ENCODE measurements at places on chromosomes 12 and 14.

DNA sequence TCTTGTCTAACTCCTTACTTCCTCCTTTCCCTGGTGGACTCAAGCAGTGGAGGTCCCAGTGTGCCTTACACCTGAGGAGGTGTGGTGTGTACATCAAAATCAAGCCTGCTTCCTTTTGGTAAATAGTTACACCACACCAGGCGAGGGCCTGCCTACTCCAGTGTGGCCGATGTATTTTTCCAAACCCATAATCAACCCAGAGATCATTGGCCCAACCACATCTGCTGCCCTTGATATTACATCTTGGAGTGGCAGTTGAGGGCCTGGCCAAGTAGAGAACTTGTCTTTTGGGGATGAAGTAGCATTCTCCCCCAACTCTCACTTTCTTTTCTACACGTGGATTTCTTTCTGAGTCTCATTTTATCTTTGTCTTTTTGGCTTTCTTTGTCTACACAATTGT is 187.4 kb downstream of the EFCAB11 start:
- no peak for DNase-seq

DNA sequence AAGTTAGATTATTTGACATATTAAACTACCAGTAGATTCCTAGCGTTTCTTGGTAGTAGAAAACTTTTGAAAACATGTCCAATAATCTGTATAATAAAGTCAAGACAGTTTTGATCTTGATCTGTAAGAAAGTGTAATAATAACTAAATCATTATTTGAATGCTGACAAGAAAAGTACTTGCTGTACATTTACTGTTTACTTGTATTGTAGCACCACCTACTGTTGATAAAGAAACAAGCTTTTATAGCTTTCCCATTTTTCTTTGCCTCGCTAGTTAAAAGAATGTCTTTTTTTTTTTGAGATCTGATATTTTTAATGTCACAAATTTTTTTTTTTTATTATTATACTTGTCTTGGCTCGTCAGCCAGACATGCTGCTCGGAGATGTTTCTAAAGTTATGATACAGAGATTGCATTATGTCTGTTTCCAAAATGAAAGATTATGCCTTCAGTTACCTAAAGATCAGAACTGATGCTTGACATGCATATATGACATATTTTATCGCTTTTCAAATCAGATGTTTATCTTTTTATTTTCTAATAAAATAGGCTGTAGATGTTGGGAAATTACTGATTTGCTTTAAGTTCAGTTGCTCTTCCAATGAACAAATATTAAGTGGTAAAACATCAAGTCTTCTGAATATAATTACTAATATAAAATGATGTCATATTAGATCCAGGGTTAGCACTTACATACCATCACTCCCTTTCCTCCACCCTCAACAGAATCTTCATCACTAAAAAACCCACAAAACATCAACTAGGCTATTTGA is 140.5 kb downstream of the AKAP6 start:
- no peak for DNase-seq

GRCh38 chr14:36900846-36901245 is 239.2 kb downstream of the PAX9 start:
- DNase-seq: no peak

DNA sequence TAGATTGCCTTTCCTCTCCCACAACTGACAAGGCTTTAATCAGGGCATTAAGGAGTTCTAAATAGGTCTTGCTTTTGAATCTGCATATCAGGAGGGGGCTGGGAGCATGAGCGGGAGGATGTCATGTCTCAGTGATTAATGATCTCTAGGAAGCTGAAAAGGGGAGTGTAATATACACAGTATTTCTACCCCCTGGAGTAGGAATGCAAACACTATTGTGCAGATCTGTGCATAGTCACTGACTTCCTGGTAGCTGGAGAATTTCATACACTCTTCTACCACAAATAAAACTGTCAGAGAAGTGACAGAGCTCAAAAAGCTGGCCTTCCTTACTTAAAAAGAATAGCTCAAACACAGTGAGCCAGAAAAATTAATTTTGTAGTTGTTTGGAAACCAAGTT is 65.8 kb downstream of the RIC8B start:
- DNase-seq: no peak

DNA sequence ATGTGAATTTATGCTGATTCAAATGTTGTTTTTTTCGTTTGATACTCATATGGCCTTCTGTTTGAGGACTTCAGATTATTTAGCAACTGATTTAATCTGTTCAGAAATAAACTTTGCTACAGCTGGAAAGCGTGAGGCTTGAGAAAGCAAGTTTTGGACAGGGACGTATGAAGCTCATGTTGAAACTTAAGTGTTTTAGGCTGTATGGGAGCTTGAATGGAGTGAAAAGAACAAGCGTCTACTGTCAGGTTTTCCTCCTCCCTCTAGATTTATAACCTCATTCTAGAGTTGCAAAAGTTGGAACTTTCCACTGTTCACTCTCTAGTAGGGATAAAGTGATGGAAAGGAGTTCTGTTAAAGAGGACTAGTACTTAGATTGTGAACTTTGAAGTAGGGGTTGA is 1.0 kb downstream of the PRPF39 start:
- DNase-seq: no peak

DNA sequence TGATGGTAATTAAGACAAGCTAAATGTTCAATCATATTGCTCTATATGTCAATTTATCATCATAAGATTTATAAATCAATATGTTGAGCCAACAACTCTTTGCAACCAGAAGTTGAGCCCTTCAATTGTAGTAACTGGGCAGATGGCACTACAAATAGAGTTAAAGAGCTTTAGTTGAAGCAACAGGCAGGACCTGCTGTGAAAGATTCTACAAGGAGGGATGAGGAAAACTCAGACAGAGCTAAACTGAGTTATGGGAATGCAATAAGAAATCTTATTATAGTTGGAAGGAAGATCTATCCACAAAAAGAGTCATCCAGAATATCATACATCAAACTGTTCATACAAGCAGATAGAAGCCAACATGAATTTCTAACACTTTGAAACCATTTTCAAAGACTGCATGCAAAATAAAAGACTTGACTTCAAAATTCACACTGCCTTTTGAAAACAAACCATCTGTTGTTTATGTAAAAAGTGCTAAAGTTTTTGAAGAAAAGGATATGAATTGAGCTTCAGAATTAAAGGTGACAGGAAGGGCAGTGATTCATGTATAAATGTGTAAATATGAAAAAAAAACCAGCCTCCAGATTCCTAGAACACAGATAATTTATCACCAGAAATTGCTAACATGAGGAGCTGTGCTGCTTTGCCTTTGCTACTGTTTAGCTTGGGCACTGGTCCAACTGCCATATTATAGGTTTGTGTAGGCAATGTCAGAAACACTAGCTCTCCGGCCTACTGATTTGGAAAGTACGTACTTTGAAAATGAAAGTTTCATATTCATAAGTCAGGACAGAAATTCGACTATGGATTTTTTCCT is 133.2 kb downstream of the SLC35F4 start:
- DNase-seq: no peak

DNA sequence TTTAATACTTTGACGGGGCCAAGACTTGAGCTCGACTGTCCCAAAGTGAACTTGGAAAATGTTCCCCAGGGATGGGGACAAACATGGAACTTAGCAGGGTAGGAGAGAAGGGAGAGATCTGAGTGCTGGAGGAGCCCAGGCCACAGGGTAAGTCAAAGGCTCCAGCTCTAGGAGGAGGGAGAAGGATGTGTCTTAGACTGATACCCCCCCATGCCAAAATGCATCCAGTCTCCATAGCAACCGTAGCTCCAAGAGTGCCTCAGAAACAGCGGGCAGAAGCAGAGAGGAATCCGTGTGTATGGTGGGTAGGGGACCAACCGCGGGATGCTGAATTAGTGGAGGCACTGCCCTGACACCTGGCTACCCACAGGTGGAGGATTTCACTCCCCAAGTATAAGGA is 845 bp upstream of the AGAP2 start:
- DNase-seq: no peak
